Tibial nerve (tissue), 4 donors: ENCODE measurements at places on chromosomes 4 and X. TPM values are rescaled to one million over a fixed set of nuclear protein-coding genes. Genes with fewer than 3 reads are reported as not detected.

GRCh38 chr4:67198727-67199126 lies 346.6 kb downstream of the CENPC start:
- H3K36me3 ChIP-seq: no peaks in the 10 kb centered on the region
- H3K27ac ChIP-seq: no peak overlapping the region
- DNase-seq: no peak
- H3K4me1 ChIP-seq: no peaks in the 10 kb centered on the region

GRCh38 chrX:4028151-4028550 lies 314.7 kb upstream of the PRKX start:
- DNase-seq: no peak
- no peak overlapping the region for H3K27ac ChIP-seq
- H3K27me3 ChIP-seq: no peaks in the 10 kb centered on the region
- H3K4me1 ChIP-seq: no peaks in the 10 kb centered on the region
- no peak overlapping the region for H3K4me3 ChIP-seq

Gene SYNPO2
- total RNA-seq: 177 TPM

Gene SPON2
- total RNA-seq: 91.0 TPM

DNA sequence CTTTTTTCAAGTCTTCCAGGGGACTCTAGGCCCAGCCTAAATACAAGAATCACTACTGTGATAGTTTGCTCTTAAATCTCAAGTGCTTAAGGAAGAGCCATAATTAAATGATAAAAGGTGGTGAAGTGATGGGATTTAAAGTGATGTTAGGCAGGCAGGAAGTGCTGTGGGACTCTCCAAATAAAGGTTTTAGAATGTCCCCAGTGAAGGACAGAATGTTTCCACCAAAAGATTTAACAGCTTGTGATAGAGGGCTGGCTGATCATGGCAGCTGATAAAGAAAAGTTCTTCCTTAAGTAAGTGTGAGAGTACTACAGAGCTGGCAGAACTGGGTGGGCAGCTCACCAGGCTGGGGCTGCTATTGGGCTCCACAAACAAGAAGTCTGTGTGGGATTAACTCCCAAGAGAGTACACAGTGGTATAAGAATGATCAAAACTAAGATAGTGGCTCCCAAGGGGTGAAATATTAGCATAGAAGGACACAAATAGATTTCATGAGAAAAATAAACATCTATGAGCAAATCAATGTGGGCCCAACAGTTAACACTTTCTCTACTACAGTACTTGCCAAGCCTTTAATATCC lies 637.2 kb upstream of the CPEB2 start:
- H3K27ac ChIP-seq: no peak overlapping the region
- H3K4me1 ChIP-seq: no peaks in the 10 kb centered on the region
- no peaks in the 10 kb centered on the region for H3K36me3 ChIP-seq
- DNase-seq: no peak

DNA sequence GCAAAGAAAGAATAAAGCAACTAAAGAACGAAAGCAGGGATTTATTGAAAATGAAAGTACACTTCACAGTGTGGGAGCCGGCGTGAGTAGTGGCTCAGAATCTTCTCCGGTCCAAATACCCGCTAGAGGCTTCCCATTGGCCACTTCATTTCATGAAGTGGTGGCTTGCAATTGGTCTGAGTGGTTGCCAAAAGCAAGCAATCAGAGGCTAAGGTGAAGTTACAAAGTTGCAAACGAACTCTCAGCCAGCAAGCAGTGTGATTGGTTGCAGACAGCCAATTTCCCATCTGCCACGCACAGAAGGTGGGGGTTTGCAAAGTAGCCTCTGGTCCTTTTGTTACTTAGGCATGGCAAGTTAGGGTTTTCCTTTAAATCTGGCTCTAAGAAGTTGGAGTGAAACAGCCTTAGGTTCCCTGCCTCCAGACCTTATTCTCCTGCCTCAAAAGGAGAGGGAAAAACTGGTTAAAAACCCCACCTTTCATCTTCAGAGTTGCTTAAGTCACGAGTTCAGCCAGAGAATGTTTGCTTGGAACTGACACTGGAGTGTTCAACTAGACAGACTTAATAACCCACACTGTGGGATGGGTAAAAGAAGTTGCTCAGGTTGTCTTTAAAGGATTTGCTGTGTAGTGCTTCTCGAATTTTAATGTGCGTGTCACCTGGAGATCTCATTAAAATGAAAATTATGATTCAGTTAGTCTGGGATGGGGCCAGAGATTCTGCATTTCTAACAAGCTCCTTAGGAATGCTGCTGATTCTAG lies 6.9 kb upstream of the CLOCK start:
- DNase-seq: no peak
- peak overlapping the region; percentile 28 for H3K4me3 ChIP-seq
- peaks cover 10% of the 10 kb centered on the region for H3K4me1 ChIP-seq
- no peaks in the 10 kb centered on the region for H3K36me3 ChIP-seq
- H3K27me3 ChIP-seq: no peaks in the 10 kb centered on the region

Gene MSX1
- 9.4 TPM for total RNA-seq

GRCh38 chrX:80388206-80388605 lies 32.0 kb upstream of the TENT5D start:
- no peaks in the 10 kb centered on the region for H3K4me1 ChIP-seq
- H3K36me3 ChIP-seq: no peaks in the 10 kb centered on the region
- no peak for DNase-seq
- H3K27me3 ChIP-seq: no peaks in the 10 kb centered on the region
- H3K27ac ChIP-seq: no peak overlapping the region

GRCh38 chr4:102780476-102781144 lies 19.8 kb upstream of the MANBA start:
- no peaks in the 10 kb centered on the region for H3K27me3 ChIP-seq
- no peaks in the 10 kb centered on the region for H3K36me3 ChIP-seq
- no peak overlapping the region for H3K27ac ChIP-seq
- H3K4me3 ChIP-seq: no peak overlapping the region

- H3K27ac ChIP-seq: no peak overlapping the region
- H3K36me3 ChIP-seq: no peaks in the 10 kb centered on the region
- DNase-seq: no peak
- no peaks in the 10 kb centered on the region for H3K27me3 ChIP-seq
Observed at GRCh38 chr4:142551517-142552305, 294.4 kb downstream of the INPP4B start.

Gene BEND4
- 0.22 TPM for total RNA-seq

DNA sequence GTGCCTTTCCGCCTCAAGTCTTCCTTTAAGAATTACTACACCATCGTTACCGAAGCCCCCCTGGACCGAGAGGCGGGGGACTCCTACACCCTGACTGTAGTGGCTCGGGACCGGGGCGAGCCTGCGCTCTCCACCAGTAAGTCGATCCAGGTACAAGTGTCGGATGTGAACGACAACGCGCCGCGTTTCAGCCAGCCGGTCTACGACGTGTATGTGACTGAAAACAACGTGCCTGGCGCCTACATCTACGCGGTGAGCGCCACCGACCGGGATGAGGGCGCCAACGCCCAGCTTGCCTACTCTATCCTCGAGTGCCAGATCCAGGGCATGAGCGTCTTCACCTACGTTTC lies 2.2 kb downstream of the PCDH10 start:
- peak overlapping the region; percentile 41 for H3K4me3 ChIP-seq
- peaks cover 69% of the 10 kb centered on the region for H3K4me1 ChIP-seq
- H3K36me3 ChIP-seq: no peaks in the 10 kb centered on the region
- DNase-seq: no peak
- no peaks in the 10 kb centered on the region for H3K27me3 ChIP-seq
- peak overlapping the region; percentile 62 for H3K27ac ChIP-seq

Gene ZBTB33
- 9.8 TPM for total RNA-seq

GRCh38 chr4:38003102-38003501 lies 42.9 kb downstream of the PTTG2 start:
- H3K27me3 ChIP-seq: no peaks in the 10 kb centered on the region
- H3K4me1 ChIP-seq: no peaks in the 10 kb centered on the region
- DNase-seq: no peak
- H3K4me3 ChIP-seq: no peak overlapping the region
- no peaks in the 10 kb centered on the region for H3K36me3 ChIP-seq
- H3K27ac ChIP-seq: no peak overlapping the region

- H3K27ac ChIP-seq: no peak overlapping the region
- no peaks in the 10 kb centered on the region for H3K27me3 ChIP-seq
- no peak for DNase-seq
- no peaks in the 10 kb centered on the region for H3K4me1 ChIP-seq
- H3K36me3 ChIP-seq: no peaks in the 10 kb centered on the region
Observed at GRCh38 chr4:52588097-52588496, 71.0 kb downstream of the USP46 start.

DNA sequence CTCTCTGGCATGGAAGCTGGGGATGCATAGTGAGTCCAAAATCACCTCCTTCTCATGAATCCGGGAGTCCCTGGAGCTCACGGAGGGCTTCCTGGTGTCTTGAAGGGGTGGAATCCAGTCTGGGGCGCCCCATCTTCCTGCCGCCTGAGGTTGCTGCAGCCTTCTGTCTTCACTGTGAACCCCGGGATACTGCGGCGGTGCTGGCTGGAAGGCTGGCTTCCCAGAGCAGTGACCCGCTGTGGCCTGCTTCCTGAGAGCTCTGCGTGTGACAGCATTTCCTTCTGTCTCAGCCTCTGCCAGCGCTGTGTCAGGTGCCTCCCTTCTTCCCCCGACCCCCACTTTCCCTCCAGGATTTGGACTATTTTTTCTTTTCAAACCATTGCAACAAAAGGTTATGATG lies 98.8 kb upstream of the STOX2 start:
- H3K27ac ChIP-seq: no peak overlapping the region
- H3K27me3 ChIP-seq: no peaks in the 10 kb centered on the region
- H3K36me3 ChIP-seq: no peaks in the 10 kb centered on the region
- H3K4me1 ChIP-seq: no peaks in the 10 kb centered on the region

Gene MAGEA2B
- total RNA-seq: not detected

GRCh38 chrX:136203438-136203837 lies 47.8 kb downstream of the MAP7D3 start:
- peaks cover 39% of the 10 kb centered on the region for H3K4me1 ChIP-seq
- no peaks in the 10 kb centered on the region for H3K36me3 ChIP-seq
- peaks cover 5% of the 10 kb centered on the region for H3K27me3 ChIP-seq
- no peak overlapping the region for H3K4me3 ChIP-seq
- no peak overlapping the region for H3K27ac ChIP-seq

DNA sequence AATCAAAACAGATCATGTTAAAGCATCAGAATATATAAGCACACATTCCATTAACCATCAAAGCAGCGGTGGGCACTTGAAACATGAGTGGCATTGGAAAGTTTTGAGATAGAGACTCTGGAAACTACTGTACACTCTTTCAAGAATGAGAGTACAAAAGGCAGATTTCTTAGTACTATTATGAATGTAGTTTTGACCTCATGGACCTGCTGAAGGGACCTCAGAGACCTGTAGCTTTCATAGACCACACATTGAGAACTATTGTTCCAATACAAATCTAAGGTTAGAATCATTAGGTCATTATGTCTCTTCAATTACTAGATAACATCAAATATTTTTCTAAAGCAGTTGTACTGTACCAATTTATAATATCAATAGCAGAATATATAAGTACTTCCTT lies 283.6 kb downstream of the RPA4 start:
- DNase-seq: no peak
- H3K27me3 ChIP-seq: no peaks in the 10 kb centered on the region
- no peak overlapping the region for H3K27ac ChIP-seq
- H3K4me3 ChIP-seq: no peak overlapping the region
- no peaks in the 10 kb centered on the region for H3K4me1 ChIP-seq

DNA sequence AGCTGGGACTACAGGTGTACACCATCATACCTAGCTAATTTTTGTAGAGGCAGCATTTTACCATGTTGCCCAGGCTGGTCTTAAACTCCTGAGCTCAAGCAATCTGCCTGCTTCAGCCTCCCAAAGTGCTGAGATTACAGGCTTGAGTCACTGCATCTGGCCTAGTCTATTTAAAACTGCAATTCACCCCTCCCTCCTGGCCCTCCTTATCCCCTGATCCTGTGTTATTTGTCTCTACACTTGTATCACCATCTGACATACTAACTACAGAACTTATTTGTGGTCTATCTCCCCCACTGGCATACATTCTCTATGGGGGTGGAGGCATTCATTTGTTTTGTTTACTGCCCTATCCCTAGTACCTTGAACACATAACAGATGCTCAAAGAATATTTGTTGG lies 23.7 kb downstream of the CC2D2A start:
- H3K4me1 ChIP-seq: peaks cover 22% of the 10 kb centered on the region
- H3K36me3 ChIP-seq: peaks cover 9% of the 10 kb centered on the region
- no peak overlapping the region for H3K27ac ChIP-seq
- DNase-seq: no peak
- no peaks in the 10 kb centered on the region for H3K27me3 ChIP-seq

Gene GPR50
- not detected for total RNA-seq

GRCh38 chr4:135277068-135277979 lies 1075.7 kb upstream of the PABPC4L start:
- H3K27ac ChIP-seq: no peak overlapping the region
- H3K4me1 ChIP-seq: no peaks in the 10 kb centered on the region
- DNase-seq: no peak
- H3K27me3 ChIP-seq: no peaks in the 10 kb centered on the region
- H3K4me3 ChIP-seq: no peak overlapping the region
- H3K36me3 ChIP-seq: no peaks in the 10 kb centered on the region

DNA sequence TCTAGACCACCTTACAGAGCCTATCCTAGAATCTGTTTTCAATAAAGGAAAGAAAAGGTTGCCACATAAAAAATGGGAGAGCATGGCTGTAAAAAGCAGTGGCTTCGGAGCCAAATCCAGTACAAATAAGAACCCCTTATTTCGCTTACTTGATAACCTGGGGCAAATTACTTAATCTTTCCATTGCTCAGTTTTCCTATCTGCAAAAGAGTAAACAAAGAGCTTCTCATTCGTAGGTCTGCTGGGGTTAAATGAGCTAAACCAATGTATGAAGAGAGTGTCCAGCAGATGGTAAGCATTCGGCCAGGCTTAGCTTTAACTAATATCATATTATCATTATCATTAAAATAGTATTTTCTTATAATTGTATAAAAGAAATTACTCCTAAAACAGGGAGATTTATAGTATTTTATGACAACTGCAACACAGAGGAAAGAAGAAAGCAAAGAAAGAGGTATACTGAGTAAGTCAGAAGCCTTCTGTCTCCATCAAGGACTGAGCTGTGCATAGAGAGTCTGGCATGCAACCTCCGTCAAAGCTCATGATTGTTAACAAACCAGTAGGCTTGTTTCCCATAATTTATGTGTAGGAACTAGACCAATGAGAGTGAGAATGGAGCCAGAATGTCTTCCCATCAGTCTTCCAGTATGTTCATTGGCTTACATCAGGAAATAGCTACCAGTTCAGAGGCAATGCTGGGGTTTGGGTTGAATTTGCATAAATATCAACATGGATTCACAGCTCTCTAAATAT lies 364.9 kb downstream of the UNC5C start:
- H3K36me3 ChIP-seq: no peaks in the 10 kb centered on the region
- no peaks in the 10 kb centered on the region for H3K4me1 ChIP-seq
- no peaks in the 10 kb centered on the region for H3K27me3 ChIP-seq
- H3K27ac ChIP-seq: no peak overlapping the region

Gene TEX13D
- total RNA-seq: not detected

DNA sequence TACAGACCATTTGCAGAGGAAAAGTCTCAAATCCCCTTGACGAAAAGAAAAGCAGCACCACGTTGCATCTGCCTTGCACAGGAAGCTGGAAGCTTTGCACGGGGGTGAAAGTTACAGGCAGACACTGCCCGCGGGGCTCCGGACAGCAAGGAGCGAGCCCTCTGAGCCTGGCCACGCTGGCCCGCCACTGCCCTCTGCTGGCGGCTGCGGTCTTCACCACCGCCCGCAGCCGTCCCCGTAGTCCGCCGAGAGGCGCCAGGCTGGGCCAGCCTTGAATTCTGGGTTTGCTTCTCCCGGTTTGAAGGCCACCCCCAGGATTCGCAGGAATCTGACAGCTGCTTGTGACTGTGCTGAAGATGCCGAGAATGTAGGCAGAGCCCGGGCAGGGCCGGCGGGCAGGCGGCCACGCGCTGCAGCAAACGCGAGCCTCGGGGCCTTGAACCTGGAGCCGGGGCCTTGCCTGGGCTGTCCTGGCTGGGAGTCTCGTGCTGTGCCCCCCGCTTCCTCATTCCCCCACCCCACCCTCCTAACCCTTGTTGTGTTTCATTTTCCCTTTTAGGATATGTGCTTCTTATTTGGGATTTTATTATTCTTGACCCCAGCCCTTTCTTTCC lies 49.2 kb downstream of the ENPP6 start:
- H3K4me3 ChIP-seq: no peak overlapping the region
- H3K27ac ChIP-seq: peak overlapping the region; percentile 65
- H3K4me1 ChIP-seq: no peaks in the 10 kb centered on the region
- H3K27me3 ChIP-seq: no peaks in the 10 kb centered on the region
- DNase-seq: peak; percentile 59
